ENCODE measurements at places on chromosomes 1 and 21.

DNA sequence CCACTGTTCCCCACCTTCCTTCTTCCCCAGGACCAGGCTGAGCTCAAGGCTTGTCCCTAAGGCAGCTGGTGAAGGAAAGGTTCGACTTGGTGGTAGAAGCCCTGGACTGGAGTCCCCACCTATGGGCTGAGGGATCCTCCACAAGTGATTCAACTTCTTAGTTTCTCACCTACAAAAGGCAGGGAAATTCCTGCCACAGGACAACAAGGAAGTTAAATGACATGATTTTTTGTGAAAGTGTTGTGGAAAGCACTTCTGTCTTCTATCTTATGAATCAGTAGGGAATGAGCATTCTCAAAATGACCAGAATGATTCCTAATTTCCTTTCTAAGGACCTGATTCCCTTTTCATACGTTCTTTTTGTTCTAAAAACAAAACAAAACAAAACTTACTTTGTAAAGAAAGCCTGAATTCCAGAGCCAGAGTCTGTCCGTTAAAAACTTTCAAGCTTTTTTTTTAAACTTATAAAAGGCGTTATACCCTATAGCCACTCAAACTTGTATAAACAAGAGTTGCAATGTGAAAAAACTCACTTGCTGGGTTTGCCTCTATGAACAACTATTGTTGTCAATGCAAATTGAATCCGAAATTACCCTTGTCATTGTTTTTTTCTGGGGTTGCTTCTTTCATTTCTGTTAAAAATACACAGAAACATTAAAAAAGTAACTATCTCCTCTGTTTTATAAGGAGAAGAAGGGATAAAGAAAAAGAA lies 12.2 kb downstream of the KCNJ15 start:
- DNase-seq, result no peak

DNA sequence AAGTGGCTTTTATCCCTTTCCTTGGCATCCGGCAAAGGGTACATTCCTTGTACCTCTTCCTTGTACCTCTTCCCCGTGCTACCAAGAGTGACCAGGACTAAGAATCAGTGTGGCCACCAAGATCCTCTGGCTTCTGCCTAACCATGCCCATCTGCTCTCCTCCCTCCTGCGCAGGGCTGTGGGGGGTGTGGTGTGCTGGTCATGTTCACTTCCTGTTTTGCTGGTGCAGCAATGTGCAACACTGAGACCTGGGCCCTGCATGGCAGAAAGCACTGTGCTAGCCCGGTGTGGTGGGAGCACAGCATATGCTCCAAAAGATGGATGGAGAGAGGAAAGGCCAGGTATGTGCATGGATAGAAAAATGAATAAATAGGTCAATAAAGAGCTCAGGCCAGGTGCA lies 33.3 kb upstream of the TENT5C start:
- no peak for DNase-seq

DNA sequence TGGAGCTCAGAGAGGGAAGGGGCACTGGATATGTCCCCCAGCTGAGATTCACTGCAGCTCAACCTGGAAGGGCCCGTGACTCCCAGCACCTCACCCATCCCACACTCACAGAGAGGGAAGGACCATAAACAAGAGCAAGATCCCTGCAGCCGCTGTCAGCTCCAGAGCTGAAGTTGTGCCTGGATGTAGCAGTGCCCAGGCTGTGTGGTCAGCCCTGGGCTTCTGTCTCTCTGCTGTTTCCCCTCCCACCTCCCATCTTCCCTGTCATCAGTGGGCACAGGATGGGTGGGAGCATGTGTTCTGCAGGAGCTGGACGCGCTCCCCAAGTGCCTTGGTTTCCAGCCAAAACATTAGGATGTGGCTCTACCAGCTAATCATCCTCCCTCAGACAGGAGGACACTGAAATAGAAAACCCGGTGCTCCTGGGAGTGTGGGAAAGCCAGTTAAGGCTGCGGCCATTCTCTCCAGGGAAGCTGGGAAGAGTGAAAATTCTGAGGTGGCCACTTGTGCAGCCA lies 282.7 kb downstream of the NPHP4 start:
- no peak for DNase-seq

DNA sequence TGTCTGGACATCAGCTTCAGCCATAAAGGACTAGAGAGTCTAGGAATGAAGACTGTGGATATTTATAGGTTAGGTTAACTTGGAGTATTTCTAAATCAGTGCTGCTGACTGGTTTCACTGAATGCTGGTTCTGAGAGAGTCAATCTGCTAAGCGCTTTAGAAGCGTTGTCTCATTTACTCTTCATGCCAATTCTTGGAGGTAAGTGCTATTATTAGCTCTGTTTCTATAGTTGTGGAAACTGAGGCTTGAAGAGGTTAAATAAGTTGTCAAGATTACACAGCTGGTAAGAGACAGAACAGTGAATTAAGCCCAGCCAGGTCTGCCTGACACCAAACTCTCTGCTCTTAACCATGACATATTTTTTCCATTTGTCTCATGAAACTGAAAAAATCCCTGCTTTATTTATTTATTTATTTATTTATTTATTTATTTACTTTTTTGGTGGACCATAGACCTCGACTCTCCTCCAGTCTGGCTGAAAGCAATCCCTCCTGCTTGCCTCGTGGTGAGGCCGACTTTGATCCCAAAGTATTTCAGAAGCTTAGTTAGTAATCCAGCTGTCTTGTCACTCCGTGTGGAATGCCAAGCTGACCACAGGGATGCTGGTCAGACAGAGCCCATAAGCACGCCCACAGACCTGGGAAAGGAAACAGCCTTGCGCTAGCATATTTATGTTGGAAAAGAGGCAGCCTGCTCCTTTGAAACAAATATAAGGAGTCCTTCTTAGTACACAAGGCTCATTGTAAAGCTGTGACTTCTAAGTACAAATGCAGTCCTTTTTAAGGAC lies 16.9 kb downstream of the NTMT2 start:
- DNase-seq, result peak; percentile 11

- DNase-seq, result peak; percentile 50
Measured at GRCh38 chr1:10561955-10562354, 87.2 kb downstream of the PEX14 start.

DNA sequence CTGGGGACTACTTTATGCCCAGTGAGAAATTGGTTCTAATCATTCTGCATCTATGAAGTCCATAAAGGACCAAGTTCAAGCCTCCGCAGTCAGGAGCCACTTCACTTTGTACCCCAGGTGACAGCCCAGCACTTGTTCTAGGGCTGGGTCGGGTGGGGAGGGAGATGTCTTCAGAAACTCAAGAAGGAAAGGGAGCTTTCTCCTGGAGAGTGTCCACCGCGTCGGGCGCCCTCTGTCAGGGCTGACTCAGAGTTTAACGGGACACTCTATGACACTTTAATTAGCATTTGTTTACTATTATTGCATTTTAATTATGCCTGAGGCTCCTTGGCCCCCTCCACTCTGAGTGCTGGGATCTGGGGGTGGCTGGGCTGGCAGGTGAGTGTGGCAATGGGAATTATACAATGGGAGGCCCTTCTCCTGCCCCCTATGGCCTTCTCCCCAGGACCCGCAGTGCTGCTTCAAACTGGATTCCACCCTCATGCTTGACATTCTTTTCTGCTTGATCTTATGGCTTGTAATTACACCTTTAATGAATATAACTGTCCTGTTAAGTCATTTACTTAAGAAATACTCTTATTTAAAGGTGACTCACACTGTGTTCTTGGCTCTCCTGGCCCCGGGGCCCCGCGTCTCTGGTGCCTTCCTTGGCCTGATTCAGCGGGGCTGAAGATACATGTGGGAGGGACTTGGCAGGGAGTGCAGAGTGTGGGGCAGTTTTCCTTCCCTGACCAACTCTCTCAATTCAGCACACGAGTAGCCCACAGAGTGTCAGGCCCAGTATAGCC lies 136.6 kb downstream of the PLXNA2 start:
- DNase-seq, result no peak

DNA sequence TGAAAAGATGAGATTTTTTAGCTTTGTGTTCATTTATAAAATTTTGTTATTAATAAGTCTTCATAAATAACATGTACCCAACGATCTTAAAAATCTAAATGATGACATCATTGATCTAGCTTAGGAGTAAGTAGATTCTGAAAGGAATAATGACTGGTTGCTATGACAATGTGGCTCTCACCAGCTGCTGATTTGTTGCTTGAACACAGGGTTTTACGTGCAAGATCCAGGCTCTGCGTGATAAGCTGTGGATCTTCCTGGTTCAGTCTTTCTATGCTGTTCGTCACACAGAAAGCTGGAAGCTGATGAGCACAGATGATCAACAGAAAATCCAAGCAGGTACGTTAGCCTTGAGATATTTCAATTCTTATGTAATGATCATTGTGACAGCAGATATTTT lies 49.1 kb upstream of the C1orf146 start:
- DNase-seq, result no peak

DNA sequence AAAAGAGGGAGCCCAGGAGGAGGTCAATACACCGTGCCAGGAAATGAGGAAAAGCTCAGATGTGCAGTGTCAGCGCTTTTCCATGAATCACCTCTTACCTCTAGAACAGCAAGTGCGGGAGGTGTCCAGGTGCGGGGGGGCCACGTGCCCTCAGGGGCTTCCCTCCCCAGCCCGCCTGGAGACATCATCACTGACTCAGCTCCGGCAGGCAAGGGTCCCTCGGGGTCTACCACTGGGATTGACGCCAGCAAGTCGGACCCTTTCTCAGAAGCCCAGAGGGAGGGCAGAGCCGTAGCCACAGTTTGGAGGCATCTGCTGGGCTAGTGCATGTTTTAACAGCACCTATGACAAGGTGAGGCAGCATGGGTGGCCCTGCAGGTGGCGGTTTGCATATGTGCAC lies 67.4 kb upstream of the TRAPPC10 start:
- DNase-seq, result no peak

- DNase-seq, result no peak
Measured at GRCh38 chr1:186033847-186034271, 299.7 kb downstream of the HMCN1 start.

- DNase-seq, result no peak
Measured at GRCh38 chr1:193392686-193393085, 206.3 kb upstream of the B3GALT2 start.

DNA sequence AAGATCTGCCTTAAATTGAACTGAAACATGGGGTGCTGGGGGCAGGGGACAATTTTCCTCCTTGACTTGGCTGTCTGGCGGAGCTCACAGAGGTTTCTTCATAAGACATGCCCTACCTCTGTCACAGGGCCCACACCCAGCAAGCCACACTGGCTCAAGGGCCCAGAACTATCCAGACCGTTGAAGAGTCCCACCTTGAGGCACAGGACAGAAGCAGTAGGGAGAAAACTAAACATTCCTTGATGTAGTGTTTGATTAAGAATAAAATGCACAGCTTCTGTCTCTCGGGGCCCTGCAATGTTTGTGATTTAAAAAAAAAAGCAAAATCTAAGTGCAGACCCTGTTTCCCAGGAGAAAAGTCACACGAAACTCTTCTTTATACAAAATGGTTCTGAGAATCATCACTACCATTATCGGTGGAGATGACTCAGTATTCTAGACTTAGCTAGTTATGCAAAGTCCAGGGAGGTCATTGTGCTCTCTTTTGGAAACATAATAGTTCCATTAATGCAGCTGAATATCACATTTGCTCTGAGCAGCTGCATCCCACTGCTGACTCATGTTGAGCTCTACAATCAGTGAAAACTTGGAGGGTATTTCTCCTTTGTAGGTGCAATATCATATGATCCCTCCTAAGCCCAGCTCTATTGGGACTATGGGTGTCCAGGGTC lies 53.6 kb upstream of the DIRAS3 start:
- DNase-seq, result no peak

DNA sequence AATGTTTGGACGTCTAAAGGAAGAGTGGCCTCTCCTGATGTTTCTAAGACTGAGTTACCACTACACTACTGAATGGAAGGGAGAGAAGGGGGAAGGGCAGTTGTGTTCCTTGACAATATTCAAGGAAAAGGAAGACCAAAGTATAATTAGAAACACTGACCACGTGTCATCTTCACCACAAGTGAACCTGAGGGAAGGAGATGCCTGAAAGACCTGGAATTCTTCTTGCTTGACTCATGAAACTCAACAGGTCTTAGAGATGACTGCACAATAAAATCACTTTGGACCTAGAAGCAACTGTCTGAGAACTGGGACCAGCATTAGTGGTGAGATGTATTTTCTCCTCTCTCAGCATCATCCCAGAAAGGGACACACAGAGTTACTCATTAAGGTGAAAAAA lies 56.7 kb downstream of the PTPN14 start:
- no peak for DNase-seq

GRCh38 chr1:29592261-29592615 lies 355.9 kb downstream of the PTPRU start:
- DNase-seq, result no peak

DNA sequence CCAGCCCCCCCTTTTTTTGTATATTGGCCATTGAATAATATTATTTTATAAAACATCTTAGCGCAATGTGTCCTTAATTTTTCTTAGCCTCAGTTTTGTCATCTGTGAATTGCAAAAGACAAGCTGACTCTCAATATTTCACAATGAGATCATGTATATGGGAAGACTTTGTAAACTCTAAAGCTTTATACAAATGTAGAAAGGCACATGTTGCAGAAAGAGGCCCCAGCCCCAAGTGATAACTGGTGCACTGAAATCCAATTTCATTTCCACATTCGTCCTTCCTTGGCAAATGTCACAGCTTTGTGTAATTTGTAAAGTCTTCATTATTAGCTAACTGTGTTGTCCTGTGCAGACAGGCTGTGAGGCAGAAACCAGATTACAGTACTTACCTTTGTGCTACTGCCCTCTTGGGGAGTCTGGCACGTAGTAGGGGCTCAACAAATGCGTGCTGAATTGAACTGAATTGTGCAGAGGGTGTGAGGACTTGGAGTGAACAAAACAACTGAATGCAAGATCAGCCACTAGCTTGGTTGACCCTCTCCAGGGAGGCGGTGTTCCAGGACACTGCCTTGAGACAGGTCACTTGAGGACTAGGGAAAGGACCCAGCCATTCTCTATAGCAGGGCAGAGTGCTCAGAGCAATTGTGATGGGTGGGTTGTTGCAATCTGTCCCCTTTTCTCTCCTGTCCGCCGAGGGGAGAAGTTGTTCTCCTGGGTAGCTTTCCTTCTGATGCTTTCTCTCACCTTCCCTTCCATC lies 74.6 kb downstream of the LMO4 start:
- no peak for DNase-seq

GRCh38 chr1:151716771-151717631 lies at the start of gene CELF3:
TSS of gene CELF3 (minus strand) at chr1:151716803. CDS start at chr1:151716020, 783 bp downstream.
- peak; percentile 64 for DNase-seq

DNA sequence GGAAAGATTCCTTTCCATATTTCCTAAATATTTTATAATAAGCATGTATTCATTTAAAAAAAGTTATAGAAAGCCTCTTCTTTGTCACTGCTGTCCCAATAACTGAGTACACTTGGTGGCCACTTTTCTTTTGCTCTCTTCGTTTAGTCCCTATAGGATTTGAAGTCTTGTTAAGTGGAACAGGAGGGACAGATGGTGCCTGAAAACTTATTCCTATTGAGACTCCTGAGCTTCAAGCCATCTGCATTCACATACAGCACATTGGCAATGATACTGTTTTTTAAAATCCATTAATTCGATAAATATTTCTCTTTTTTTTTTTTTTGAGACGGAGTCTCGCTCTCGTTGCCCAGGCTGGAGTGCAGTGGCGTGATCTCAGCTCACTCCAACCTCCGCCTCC lies 2.0 kb upstream of the ZBTB40 start:
- no peak for DNase-seq
